Stimulated activated CD8-positive, alpha-beta memory T cell treated with anti-CD3 and anti-CD28 coated beads, Interleukin-15, amount 100 ng/mL, for 48 hours (primary cell): ENCODE measurements at places on chromosomes 6 and 20.

- DNase-seq, result no peak
Measured at GRCh38 chr6:12343440-12344162, 53.4 kb downstream of the EDN1 start.

DNA sequence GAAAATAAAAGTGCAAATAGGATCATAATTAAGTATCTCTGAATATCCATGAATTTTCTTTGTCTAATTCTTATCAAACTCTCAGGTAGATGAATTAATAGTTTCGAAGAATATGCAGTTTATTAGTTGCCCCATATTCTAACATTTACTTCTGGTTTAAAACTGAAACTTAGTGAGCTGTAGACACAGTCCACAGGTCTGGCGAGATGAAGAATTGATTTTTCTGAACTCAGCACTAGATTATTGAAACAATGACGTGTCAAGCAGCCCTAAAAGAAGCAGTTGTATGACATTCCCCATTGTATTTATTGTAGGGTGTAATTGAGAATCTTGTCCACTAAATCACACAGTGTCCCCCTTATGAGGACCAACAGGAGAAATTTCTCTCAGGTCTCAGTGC is 407.1 kb downstream of the GRIK2 start:
- DNase-seq, result no peak

GRCh38 chr6:148479497-148479896 is 136.9 kb downstream of the SASH1 start:
- no peak for DNase-seq

GRCh38 chr6:148924226-148925012 is 177.6 kb downstream of the UST start:
- DNase-seq, result no peak

- DNase-seq, result no peak
Measured at GRCh38 chr6:112665114-112665513, 318.0 kb downstream of the RFPL4B start.

DNA sequence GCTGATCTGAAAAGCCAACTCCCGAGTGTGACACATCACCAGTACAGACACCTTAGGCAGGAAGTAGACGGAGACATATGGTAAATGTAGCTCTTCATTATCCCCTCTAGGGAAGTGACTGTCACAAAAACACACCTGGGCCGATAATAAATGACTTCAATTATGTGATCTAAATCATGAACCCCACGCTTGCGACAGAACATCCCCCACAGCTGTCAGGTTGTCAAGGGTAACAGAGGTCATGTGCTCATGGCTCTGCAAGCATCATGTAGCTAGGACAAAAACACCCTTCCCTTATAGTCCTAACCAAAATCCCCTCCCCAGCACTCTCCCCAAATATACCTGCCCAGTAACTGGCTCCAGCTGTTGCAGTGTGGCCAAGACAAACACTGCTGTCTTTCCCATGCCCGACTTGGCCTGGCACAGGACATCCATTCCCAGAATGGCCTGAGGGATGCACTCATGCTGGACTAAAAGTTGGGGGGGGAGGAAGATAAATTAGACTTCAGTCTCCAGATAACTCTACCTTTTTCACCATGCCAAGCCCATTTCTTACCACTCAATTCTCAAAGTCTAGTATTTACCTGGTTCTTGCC is 2.9 kb downstream of the DDX39B start:
- DNase-seq, result no peak

- no peak for DNase-seq
Measured at GRCh38 chr20:48547664-48548063, 280.1 kb downstream of the PREX1 start.

DNA sequence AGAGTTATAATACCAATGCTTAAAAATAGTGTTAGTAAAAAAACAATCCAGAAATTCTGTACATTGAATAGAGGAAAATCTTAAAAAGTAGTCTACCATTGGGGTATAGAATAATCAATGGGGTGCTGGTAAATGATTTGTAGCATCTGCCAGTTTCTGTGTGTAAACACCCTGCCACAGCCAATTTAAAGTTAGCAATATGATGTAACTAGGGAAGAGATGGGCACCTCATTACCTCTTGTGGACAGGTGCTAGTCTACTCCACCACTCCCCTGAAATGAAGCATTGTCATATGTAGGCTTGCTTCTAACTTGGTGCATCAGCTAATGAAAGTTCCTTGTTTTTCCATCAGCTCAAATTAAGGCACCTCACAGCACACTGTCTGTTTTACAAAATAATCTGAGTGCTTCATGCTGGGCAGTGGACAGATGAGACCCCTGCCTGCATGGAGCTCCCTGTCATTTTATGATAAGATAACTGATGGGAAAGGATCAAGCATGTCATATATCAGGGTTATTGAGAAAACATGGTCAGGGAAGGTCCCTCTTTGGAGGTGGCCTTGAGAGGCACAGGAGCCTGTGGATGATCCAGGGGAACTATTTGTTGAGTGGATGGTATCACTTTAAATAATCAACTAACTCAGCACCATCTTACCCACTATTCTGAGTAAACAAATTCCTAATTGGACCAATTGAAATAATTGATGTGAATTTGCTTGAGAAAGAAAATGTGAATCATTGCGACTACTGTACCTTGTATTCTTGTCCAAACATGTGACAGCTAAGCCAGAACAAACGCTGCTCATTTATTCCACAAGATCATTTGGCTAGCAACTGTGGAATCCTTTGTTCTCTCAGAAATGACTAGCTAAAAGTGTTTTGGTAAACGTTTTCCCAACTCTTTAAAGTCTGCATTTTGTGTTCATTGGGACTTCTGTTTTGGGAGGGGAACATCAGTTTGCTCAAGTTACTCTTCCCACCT is 45.9 kb upstream of the CSE1L start:
- no peak for DNase-seq

DNA sequence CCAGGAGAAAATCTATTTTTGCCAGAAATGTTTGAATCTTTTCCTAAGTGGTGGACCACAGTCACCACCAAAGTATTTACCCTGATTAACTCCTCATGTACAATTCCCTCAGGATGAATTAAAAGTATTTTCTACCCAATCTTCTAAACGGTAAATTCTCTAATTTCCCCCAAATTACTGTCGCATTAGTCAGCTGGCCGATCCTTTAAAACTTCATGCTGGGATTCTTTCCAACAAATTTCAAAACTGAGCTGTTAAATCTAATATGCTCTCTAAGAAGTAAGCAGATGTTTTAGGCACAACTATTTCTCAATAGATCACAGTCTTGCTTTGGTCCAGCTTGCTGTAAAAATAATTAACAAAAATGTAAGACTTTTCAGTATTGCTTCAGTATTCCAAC is 447.2 kb downstream of the FRK start:
- no peak for DNase-seq

DNA sequence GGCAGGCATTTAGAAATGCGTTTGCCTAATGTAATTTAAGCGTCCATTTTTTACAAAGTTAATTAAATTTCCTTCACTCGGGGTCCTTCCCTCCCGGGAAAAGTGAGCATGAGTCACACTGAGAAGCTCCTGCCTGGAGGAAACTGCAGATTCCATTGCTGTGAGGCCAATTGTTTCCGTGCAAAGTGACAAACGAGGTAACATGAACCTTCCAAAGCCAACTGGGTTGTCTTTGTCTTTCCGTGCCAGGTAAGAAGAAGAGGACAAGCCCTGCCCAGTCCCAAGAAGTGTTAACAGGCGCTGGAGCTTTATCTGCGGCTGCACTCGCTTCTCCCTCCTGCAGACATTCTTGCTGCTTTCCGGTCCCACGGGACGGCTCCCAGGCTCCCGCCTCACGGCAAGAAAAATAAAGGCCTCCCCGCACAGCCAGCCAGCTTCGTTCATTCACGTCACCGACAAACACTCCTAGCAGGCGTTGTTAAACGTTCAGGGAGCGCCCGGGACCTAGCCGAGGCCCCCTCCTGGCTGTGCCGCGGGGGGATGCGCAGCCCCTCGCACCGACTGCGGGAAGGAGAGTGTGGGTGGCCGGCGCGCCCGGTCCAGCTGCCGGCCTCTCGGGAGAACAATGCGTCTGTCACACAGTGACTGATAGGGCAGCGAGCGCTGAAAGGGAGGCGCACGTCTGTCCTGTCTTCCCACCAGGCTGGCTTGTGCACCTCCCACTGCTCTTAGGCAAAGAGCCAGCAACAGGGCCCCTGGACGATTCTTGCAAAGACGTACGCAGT is 61.5 kb upstream of the HDDC2 start:
- no peak for DNase-seq

DNA sequence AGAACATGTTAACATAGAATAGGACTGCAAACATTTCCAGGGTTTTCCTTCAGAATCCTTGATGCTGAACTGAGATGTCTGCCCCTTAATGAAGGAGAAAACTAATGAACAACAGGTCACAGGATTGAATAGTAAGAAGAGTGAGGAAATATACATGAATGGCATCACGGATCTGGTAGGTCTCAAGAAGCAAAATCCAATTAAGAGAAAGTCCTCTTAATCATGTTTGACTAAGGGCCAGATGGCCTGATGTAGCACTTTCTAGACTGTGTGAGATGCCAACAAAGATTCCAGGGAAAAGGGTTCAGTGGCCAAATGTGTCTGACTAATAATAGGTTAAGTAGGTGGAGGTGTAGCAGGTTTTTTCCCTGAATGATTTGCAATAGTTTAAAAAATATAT is 13.7 kb upstream of the SHPRH start:
- DNase-seq, result no peak

GRCh38 chr6:37319156-37319555 is 34.6 kb upstream of the RNF8 start:
- no peak for DNase-seq

GRCh38 chr6:49633541-49633940 is 3.1 kb downstream of the RHAG start:
- DNase-seq, result no peak

DNA sequence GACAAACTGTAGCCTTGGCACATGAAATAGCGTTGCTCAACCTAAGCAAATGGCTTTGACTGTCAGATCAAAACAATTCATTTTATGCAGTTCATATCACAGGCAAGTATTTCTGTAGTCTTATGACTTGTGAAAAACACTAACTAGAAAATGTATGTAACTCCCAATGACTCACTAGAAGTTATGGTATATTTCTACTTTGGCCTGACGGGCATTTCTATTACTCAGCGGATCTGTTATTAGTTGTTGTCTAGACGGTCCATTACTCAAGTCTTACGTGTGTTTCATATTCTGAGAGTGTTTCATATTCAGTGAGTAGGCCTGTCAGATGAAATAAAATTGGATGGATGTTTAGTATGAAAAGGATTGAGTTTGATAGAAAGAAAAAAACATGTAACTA is 880.9 kb downstream of the PRIM2 start:
- DNase-seq, result no peak

DNA sequence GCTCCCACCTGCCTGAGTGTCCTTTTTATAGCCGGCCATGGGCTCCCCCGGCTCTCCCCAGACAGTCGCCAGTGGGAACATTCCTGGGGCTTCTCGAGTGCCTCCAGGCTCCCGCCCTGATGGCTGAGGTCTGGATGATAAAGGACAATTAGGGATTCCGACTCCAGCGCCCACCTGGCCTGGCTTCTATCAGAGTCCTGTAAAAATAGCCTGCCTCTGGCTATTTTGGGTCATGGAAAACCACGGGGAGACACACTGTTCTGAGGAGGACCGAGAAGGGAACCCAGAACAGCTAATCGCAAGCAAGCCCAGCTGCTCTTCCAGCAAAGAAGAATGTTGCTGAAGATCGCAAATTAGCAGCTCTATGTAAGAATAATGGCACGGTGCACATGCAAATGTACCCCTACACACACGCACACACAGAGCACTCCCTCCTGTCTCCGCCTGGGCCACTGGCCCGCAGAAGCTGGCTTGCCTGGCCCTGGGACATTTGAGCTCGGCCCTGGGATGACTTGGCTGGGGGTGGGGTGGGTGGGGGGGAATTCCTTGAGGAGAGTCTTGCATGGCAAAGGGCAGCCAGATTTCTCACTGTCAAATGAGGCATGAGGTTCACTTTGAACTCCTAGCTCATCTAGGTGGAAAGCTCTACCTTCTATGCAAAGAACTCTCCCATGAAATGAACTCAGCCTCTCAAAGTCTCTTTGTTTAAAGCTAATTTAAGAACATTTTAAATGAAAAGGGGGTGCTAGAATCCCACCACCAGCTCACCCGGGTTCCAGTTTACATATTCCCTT is 55.3 kb downstream of the CTCFL start:
- no peak for DNase-seq

DNA sequence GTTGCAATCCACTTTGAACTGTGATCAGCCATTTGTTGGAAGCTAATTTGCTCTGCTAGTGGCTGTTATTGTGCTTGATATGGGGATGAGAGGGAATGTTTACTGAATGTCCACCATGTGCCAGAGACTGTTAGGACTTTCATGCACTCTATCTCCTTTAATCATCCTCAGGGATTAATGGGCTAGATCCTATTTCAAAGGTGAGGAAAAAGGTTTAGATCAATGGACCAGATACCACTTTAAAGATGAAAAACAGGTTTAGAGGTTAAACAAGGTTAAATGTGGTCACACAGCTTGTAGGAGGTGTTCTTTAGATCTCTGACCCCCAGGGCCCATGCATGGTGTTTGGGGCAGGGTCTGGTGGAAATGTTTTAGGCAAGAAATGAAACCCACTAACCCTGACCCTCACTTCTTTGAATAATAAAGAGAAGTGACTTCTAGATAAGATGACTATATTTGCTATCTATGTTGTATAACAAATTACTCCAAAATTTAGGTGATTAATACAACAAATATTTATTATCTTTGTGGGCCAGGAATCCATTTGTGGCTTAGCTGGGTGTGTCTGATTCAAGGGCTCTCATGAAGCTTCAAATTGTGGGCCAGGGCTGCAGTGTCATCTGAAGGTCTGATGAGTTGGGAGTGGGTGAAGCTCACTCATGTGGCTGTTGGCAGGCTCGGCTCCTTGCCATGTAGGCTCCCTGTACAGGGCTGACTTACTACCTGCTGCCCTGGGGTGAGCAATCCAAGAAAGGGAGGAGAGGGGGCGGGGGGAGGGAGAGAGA is 127.8 kb upstream of the FOXA2 start:
- no peak for DNase-seq

- DNase-seq, result no peak
Measured at GRCh38 chr6:103335412-103335811, 1524.3 kb downstream of the HACE1 start.

DNA sequence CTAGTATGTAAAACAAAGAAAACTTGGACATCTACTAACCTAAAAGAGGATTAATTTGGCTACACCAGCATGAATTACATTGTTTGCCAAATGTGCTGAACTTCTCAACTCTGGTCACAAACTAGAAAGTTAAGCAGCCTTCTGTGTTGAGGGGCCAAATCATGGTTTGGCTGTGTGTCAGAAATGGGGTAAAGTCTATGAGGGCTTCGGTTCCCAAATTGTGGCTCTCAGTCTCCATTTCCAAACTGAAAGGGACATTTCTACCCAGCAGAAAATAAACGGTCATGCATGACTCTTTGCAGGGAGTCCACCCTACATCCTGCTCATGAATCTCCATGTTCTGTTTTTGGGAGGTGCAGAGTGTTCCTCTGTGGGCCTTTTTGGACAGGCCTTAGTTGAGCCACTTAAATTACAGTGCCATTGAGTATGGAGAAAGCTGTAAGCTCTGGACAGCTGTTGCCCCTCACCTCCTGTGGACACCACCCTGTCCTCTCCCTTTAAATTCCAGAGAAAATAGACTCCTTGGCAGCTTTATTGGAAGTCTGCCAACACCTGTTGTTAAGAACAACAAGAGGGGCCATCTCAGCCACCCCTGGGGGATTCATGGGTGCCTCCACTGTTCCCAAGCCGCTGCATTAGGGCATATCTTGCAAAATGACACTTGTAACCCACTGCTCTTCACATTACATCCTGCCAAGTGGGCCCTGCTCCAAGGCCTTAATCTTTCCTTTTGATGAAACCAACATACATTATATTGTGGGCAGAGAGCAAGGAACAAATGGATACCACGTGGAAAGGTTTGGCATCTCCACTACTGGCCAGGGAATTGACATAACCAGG is 27.5 kb upstream of the SNRPC start:
- DNase-seq, result no peak

- no peak for DNase-seq
Measured at GRCh38 chr20:37316116-37316774, 26.8 kb downstream of the MANBAL start.
